ENCODE measurements at places on chromosomes 1 and 21.

DNA sequence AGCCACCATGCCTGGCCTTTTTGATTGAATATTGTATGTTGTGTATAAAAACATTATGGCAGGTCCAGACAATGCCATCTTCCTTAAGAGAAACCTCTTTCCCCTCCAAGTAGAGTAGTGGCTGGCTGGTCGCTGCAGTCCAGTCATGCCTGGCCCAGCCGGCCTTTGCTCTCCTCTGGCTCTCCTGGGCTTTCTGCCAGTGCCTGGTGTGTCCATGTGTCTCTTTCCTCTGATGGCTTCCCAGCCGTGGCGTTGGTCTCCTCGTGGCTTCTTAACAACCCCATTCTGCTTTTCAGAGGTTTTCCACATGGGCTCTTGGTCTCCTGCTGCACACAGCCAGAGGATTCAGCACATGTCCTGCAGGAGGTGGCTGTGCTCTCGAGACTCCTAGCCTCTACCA lies 58.7 kb downstream of the DIP2A start:
- peak; percentile 17 for DNase-seq

DNA sequence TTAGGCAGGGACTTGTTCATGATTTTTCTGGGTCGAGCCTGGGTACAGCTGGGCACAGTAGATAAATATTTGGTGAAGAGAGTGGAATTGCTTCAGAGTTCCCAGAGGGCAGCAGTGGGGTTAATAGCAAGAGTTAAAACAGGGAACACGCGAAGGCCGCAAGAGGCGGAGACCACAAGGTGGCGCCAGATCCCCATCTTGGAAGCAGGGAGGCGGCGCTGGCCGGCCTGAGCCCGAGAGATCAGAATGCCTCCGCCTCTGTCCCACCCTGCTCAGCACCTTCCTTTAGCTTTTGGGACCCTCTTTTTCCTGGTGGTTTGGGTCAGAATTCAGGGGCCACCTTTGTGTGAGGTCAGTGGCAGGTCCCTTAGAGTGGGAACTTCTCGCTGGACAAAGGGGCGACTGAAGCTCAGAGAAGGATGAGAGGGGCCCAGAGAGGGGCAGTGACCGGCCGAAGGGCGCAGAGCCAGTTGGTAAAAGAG lies 6.5 kb upstream of the PADI2 start:
- peak; percentile 77 for DNase-seq

- no peak for DNase-seq
Measured at GRCh38 chr1:31702836-31703404, 897 bp downstream of the COL16A1 start.

DNA sequence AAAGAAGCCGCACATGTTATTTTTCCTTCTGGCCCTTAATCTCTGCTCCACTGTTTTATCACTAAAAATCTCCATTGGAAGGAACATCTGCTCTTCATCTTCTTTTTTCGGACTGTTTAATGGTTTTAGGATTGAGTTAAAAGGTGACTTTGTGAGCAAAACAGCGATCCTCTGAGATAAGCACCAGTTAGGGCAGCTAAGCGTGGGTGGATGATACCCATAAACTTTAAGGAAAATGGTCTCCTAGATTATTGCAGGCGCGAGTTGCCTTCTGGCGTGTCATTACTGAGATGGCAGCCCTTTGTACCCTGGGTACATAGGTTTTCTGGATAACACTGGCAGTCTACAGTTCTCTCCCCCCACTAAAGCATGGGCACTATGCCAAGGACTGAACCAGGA lies 44.0 kb upstream of the HMGB4 start:
- no peak for DNase-seq

- no peak for DNase-seq
Measured at GRCh38 chr1:203274603-203275381, 30.5 kb upstream of the BTG2 start.

DNA sequence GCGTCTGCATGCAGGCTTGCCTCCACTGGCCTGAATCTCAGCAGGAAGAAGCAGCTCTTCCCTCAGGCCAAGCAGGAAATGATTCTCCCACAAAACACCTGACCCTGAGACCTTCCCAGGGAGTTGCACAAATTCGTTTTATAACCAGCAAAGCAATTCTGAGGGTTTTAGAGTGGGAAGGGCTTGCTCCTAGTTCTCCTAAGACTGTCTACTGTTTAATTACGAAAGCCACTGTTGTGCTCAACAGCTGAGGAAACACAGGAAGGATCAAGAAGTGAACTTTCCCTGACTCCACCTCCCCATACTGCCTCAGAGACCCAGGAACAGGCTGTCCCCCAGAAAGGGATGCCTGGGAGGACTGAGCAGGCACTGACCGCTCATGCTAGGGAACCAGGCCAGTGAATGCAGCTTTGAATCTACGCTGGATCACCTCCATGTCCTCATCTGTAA lies 37.0 kb upstream of the PUM1 start:
- DNase-seq: no peak

DNA sequence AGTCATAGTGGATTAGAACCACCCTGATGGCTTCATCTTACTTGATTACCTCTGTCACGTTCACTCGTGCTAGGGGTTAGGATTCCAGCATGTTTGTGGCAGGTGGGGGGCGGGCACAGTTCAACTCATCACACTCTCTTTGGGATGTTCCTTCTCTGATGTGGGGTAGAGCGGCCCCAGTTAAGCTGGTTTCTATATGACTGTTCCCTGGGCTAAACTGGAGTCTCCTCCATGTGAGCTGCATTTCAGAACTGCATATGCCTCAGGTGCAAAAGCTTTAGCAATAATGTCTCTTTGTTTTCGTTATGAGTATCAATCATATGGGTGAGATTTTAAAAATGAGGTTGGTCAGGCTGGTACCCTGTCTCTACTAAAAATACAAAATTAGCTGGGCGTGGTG lies 393.2 kb downstream of the RPS6KC1 start:
- no peak for DNase-seq

DNA sequence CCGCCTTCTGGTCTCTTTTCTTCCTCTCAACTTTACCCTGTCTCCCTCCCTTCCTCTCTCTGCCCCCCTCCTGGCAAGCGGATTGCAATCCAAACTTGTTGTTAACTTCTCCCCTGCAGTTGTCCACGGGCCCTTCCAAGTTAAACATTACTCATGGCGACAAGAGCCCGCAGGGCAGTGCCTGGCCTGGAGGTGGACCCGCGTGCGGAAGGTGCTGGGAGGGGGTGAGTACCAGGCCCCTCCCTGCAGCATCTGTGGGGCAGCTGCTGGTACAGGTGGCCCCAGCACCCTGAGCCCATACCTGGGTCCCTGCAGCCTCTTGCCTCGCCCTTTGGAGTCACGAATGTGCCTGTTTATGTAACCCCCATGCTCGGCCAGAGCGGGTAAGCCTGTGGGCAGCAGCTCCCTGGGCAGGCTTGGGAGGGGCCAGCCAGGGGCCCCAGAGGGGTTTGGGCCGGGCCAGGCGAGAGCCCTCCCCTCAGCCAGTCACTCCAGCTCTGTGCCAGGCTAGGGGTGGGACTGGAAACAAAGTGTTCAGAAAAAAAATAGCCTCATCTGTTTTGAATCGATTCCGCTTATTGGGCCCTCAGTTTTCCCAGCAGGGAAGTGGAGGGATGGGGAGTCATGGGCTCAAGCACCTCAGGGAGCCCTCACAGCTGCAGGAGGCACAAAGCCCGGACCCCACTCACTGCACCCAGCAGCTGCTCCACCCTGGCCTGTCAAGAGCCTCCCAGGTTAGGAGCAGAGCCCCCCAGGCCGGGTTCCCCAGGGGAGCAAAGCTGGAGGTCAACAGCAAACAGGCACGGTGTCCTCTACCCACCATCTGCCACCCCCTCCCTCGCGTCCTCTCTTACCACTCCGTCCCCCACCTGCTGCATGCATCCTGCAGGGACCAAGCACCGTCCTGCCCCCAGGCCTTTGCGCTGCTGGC lies 14.0 kb upstream of the FAAP20 start:
- DNase-seq: no peak

- DNase-seq: no peak
Measured at GRCh38 chr1:195376190-195376589, 1232.0 kb downstream of the KCNT2 start.

GRCh38 chr1:247408100-247408499 lies 7.9 kb upstream of the NLRP3 start:
- DNase-seq: no peak

DNA sequence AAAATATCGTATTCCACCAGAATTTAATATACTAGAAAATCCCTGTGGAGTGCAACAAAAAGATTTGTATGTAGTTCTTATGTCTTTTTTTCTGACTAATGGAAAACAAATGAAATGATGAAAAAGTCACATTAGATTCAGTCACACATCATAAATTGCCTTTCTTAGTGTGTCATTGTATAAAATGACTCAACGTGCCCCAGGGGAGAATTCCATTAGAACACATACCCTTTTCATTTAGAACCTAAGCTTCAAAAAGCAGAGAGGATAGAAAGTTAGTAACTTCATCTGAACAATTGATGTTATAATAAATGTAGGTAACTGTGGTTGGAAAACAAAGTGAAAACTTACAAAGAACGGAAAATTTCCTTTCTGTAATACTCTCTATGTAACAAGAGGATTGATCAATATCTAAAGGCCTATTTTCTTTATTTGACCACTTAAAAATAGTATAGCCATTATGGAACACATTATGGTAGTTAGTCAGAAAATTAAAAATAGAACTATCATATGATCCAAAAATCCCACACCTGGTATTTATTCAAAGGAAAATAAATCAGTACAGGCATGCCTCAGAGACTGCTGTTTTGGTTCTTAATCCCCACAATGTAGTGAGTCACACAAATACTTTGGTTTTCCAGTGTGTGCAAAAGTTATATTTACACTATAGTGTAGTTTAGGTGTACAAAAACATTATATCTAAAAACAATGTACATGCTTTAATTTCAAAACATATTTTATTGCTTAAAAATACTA lies 1016.1 kb downstream of the KCNT2 start:
- DNase-seq: no peak

DNA sequence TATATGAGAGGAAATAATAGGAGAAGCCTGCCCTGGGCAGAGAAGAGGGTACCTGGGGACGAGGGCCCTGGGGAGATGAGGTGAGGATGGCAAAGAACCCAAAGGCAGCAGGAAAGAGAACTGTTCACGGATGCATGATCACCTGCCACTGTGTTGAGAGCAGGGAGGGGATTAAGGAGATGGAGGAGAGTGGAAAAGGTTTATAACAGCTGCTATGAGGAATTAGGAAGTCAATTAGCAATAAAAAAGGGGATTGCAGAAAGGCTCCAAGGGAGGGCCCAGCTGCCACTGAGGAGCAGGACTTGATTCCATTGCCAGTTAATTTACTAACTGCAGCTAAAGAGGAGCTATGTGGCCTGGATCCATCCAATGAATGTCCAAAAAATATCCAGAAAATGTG lies 61.1 kb downstream of the GFI1 start:
- DNase-seq: no peak

DNA sequence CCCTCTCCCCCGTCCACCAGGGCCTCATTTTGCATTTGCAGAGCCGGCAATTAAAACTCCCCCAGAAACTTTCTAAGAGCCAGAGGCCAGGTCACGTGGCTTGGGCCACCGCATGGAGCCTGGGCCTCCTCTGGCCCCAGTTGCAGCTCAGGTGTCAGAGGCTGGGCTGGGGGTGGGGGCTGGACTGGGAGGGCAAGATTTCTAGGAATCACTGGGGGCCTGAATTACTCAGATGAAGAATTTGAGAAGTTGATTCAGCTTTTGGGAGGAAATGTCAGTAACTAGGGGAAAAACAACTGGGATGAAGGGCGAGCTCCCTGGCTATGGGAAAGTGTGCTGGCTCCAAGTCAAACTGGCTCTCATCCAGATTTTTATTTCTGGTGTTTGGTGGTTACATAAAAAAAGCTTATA lies 151.0 kb downstream of the CDC7 start:
- DNase-seq: no peak

GRCh38 chr1:71047635-71048607 lies at the start of gene PTGER3:
Gene PTGER3, minus strand, starts transcription at chr1:71047816. Its CDS starts 239 bp downstream, at chr1:71047577.
- DNase-seq: no peak

- DNase-seq: no peak
Measured at GRCh38 chr1:94334764-94335163, 83.4 kb upstream of the ABCD3 start.

DNA sequence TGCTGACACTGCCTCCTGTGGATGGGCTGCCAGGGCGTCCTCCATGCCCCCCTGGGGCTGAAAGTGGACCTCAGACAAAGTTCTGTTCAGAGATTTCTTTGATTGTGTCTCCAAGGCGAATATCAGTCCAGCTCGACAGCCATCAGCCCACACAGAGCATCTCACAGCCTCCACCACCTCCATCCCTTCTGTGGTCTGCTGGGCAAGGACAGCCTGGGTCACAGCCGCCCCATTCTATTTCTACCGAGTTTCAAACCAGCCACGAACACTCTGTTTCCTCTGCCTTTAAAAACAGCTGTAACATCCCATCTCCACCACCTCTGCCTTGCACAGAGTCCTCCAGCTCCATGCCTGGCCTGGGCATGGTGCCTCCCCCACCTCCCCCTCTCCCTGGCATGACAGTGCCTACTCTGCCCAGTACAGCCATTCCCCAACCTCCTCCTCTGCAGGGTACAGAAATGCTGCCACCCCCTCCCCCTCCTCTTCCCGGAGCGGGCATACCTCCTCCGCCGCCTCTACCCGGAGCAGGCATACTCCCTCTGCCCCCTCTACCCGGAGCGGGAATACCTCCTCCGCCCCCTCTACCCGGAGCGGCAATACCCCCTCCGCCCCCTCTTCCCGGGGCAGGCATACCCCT lies 115.5 kb downstream of the FMN2 start:
- no peak for DNase-seq

GRCh38 chr1:85578321-85579295 lies 2.0 kb upstream of the CCN1 start:
- DNase-seq: no peak

DNA sequence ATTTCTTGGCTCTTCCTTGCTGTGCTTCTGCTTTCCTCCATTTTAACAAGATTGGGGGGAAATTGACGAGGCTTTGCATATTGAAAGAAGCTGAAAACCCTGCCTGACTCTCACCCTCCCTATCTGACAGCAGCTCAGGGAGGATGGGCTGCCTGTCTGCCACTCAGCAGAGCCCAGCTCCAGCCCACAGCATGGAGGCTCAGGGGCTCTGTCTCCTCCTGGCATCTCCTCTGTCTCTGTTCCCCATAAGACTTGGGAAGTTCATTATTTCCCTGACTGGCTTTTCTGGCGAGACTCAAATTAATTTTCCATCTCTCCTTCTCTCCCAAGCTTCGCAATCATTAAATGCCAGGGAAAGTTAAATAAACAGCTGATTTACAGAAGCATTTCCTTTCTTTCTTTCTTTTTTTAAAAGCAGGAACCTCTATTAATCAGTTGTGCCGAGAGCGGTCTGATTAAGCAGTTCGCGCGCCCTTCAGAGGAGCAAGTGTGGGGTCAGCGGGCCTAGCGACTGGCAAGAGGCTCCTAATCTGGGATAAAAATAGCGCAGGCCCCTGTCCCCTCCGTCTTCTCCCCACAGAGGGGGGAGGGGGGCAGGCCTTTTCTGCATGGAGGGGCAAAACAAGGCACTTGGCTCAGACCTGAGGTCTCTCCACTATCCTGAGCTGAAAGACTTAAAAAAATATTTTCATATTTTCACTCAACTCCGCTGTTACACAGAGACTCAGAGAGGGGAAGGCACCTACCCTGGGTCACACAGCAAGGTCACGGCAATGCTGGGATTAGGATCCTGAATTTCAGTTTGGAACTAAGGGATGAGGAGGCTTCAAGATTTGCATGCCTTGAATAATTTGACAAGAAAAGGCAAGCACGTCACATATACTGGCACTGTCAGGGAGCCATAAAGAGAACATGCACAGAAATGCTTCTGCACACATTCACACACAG lies 170.4 kb downstream of the ACTL8 start:
- DNase-seq: no peak

Data from amygdala (tissue), 56 donors.